ENCODE measurements at places on chromosomes 2 and 18. TPM values are rescaled to one million over a fixed set of nuclear protein-coding genes. Genes with fewer than 3 reads are reported as not detected.

- no peak for DNase-seq
Observed at GRCh38 chr2:140601801-140602200, 1529.0 kb downstream of the LRP1B start.

DNA sequence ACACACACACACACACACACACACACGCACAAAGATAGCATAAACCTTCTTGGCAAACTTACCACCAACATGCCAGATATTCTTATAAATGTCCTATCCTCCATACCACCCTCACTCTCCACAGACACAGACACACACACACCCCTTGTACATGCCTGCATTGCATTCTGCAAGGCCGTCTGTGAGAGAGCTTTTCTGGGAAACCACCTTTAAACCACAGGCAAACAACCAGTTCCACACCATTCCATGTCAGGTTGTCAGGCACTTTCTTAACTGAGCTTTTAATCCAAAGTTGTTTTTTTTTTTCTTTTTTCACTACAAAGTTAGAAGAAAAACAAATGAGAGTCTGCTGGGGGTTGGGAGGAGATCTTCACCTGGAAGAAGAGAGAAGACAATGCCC, 221.1 kb downstream of the C1D start:
- DNase-seq, result no peak

Gene TNFRSF11A
- total RNA-seq, result 7.8 TPM

Gene CRYGB
- not detected for total RNA-seq

- peak; percentile 73 for DNase-seq
Observed at GRCh38 chr2:103789381-103790095, 1027.7 kb downstream of the TMEM182 start.

- DNase-seq, result no peak
Observed at GRCh38 chr2:171217330-171217729, 56.6 kb upstream of the TLK1 start.

Gene RTP5
- total RNA-seq, result 0.09 TPM

GRCh38 chr2:221112744-221113143, 459.4 kb downstream of the EPHA4 start:
- DNase-seq, result no peak

GRCh38 chr2:66885775-66886383, 451.0 kb downstream of the MEIS1 start:
- no peak for DNase-seq

DNA sequence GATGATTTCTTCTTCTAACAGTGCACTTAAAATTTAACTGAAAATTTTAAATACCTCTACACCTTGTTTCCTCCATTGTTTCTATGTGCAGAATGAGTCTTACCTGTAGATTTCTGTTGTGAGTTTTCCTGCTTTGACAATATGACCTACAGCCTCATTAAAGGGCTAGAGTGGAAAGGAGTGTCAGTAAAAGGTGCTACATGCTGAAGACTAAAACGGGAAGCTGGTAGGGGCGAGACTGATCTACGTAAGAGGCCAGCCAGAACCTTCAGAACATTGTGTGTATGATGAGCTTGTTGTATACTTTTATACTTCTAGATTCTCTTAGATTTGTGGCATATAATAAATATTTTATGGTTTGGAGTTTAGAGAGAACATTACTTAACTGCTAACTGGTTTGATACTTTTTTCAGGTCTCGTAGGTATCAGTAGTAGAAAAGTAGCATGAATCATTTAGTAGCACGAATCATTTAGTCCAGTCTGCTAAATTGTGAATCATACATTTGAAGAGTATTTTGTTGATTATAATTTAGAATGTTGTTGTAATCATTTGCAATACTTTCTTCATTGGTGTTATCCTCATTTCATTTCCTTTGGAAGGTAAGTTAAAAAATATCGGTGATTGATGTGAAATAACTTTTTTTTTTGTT, 14.3 kb downstream of the INSIG2 start:
- DNase-seq, result no peak

Gene LIMS2
- 22.2 TPM for total RNA-seq

DNA sequence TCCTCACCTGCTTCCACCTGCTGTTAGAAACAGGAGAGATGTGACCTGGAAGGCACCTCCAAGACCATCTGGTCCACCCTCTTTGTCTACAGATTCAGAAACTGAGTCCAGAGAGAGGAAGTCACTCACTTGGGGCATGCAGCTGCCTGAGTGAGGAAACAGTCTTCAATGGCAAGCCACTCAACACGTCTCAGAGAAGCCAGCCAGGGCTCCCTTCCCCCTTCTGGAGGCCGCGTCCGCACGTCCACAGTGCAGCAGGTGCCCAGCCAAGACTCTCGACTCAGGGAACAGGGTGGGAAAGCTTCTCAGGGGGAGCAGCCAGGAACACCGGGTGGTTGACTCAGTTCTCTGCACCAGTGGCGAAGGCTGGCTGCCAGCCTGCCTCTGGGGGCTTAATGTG, 201.7 kb downstream of the BCL11A start:
- DNase-seq, result no peak

DNA sequence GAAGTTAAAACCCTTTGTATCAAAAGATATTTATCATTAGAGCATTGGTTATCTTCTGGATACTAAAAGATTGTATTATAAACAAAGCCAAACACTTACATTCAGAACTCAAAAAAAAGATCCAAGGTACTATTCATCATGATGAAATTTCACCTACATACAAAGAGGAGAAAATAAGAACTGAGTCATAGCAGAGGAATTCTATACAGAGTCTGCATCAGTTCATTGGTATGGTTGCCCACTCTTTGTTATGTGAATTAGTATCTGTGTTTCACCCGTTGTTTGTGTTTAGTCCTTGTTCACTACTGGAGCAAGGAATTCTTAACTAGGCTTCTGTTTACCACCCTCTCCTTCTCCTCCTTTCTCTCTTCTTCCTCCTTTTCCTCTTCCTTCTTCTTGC, 157.9 kb downstream of the LNPK start:
- DNase-seq, result no peak

Gene DYNC1I2
- 72.7 TPM for total RNA-seq

DNA sequence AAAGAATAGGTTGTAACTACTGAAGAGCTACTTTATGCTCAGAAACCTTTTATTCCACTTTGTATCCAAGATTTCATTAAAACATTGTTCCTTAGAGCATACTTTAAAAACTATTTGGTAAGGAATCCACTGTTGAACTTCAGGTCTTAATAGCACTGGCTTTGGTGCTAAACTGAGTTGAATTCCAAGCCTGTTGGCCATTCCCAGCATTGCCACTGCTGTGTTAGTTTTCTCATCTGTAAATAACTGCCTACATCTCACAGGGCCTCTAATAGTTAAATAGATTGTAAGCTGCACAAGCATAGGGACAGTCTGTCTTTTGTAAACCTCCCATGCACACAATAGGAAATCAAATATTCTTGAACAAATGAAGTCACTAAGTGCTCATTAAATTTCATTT, 86.6 kb downstream of the ORC4 start:
- DNase-seq, result no peak

Gene NYAP2
- 1.5 TPM for total RNA-seq

DNA sequence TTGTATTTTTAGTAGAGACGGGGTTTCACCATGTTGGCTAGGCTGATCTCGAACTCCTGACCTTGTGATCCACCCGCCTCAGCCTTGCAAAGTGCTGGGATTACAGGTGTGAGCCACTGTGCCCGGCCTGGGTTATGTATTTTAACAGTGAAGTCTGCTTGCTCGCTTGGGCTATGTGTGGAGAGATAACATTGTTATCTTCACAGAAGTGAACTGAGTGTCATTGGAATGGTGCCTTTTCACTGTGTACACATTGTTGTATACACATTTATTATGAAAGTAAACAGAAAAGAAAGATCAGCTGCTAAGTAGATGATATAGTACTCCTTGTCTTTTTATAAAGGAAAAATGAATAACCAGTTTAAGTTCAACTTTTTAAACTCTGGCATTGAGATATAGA, 30.4 kb downstream of the RNF138 start:
- no peak for DNase-seq

GRCh38 chr18:79507546-79508480, 112.1 kb downstream of the NFATC1 start:
- peak; percentile 77 for DNase-seq

DNA sequence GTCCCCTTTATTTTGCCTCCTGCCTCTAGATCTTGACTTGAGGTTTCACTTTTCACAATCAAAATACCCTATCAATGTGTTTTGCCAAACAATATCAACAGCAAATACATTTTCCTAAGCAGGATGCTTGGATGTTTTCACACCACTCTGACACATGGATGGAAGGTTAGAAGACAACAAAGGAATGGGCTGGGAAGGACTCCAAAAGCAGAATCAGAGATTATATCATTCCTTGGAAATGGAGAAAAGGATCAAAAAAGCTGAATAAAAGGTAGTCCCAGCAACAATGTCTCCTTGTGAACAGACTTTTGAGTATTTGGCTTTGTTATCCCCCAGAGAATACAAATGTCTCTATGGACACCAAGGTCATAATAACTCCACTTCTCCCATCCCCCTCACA, 170.8 kb downstream of the ETAA1 start:
- DNase-seq, result peak; percentile 46

- DNase-seq, result peak; percentile 56
Observed at GRCh38 chr18:7369006-7369405, 138.1 kb downstream of the LRRC30 start.

GRCh38 chr18:11751341-11752115, 62.5 kb downstream of the GNAL start:
- no peak for DNase-seq

Gene TXNL1
- 57.7 TPM for total RNA-seq
